Activated CD4-positive, alpha-beta T cell treated with anti-CD3 and anti-CD28 coated beads for 48 hours (primary cell): ENCODE measurements at places on chromosomes 6 and 20.
A peak's percentile ranks its signal among the peaks of the same experiment; 100 is the strongest.

- DNase-seq = no peak
Measured at GRCh38 chr20:23691675-23692074, 2.8 kb upstream of the CST4 start.

DNA sequence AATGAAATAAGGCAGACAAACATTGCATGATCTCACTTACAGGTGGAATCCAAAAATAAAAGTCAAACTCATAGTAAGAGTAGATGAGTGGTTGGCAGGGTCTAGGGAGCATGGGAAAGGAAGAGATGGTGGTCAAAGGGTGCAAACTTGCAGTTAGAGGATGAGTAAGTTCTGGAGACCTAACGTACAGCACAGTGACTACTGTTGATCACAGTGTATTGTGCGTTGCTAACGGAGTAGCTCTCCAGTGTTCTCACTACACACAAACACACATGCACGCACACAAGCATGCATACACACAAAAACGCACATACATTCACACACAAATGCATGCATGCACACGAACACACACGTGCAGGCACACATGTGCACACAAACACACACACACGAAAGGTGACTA, 54.9 kb downstream of the LY86 start:
- DNase-seq = no peak

- no peak for DNase-seq
Measured at GRCh38 chr20:51731731-51732095, 36.5 kb downstream of the ATP9A start.

GRCh38 chr6:142700671-142701312, 244.2 kb downstream of the HIVEP2 start:
- DNase-seq = no peak

DNA sequence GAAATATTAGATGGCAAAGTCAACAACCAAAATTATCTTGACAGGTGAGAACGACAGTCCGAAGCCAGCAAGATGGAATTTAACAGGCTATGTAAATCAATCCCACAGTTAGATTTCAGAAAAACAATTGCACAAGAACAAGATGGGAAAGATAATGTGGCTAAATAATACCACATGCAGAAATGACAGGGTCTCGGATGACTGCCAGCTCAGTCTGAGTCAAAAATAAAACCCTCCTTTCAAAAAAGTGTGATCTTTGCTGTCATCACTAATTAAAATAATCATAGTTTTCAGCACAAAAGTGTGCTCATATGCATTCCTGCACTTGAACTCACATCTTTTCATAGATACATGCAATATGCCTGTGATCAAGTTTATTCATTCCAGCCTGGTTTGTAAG, 25.9 kb downstream of the FOXQ1 start:
- DNase-seq = no peak

DNA sequence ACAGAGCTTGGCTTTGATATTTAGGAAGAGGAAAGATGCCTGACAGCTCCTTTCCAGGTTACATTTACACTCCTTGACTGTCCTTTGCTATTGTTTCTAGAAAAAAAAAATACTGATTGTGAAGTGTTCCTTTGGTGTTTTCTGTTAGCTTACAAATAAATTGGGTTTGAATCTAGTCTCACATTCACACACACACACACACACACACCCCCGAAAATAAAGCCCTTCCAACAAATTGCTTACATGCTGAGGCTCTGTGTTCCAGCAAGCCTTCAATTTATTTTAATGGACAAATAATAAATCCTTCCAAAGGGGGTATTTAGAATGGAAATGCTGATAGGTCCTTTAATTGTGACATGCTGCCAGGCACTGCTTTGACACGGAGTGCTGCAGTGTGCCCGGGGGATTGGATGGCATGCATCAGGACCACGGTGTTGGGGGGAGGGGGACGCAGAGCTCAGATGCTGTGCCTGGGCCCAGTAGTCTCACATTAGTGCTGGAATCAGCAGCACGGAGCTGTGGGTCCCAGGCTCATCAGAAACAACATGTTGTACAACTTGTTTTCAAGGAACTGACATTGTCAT, 199.9 kb downstream of the CD83 start:
- no peak for DNase-seq

DNA sequence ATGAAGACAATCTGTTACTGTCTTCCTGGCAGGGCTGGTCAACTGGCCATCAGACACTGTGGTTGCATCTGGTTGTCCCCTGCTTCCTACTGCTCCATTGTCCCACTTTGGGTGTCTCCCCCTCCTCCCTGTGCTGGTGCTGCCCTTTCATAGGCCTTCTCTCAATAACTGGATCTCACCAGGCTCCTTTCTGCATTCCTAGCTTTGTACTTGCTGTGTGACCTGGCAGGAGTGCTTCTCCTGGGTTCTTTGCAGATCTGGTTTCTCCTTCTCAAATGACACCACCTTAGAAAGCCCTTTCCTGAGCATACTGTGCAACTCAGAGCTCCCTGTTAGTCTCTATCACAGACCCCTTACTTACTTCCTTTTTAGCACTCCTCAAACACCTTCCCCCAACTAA, 223.0 kb downstream of the BCKDHB start:
- DNase-seq = no peak

DNA sequence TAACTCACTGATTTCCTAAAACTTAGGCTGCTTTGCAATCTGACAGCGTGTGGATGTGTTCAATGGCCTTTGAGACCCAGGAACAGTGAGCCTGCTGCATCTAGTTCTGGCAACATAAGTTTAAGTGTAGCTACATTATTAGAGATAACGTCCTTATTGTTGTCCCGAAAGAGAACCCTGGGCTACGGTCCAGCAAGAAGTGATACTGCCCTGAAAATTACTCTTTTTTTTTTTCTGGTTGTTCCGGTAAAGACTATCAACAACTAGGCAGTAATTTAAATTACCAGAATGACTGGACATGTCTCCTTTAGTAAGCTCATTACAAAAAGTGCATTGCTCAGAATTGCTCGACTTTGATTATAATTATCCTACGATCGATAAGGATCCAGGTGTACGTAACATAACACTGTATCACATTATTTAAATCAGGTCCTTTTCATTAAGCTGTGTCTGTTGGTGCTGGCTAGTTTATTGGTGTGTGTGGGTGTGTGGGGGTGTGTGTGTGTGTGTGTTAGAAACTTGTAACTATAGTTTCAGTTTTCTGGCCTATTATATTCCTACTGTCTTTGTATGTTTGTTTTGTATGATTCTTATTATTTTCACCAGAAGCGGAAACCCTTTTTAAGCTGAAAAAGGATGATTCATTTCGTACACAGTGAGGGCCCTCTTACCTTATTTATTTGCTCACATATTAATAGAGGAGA, 3.0 kb downstream of the TSHZ2 start:
- peak; percentile 43 for DNase-seq

DNA sequence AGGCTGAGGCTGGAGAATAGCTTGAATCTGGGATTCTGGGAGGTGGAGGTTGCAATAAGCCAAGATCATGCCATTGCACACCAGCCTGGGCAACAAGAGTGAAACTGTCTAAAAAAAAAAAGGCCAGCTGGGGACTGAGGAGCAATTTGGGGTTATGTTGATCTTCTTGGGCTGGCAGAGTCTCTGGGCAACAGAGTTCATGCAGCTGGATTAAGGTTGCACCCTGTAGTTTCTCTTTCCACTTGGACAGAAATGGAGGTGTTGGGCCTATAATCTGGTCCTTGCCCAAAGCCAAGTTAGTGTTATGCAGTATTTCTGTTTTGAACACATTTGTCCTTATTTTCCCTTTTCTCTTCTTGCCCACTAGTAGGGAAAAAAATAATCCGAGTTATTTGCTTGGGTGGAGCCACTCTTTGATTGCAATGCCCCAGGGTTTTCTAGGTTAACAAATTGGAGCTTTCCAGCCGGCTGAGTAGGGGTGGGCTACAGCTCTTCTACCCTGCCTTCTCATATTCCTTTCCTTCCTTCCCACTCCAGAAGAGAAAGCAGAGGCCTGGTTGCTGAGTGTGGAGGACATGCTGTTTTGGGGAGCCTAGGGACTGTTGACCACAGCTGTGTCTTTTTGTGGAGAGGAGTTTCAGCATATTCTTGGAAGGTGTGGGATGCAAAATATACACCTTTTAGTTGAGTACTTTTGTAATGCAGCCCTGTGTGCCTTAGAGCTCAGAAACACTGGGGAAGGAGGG, 213.9 kb downstream of the SOX4 start:
- no peak for DNase-seq

- no peak for DNase-seq
Measured at GRCh38 chr20:58500256-58500655, 14.9 kb downstream of the APCDD1L start.

DNA sequence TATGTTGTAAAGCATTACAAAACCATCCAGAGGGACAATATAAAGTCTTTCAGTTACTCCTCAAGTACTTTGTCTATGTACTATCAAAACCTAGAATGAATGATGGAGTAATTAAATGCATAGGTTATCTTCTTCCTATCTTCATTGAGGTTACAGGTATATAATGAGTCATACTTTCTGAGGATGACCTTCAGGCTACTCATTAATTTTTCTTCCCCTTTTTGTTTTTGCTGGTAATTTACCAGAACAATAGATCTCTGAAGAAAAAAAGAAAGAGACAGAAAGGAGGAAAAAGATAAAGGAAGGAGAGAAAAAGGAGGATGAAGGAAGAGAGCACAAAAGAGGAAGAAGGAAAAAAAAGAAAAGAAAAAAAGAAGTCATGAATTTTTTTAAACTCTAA, 398.4 kb downstream of the TBC1D32 start:
- DNase-seq = no peak

GRCh38 chr20:58138395-58138794, 90.1 kb downstream of the ANKRD60 start:
- no peak for DNase-seq

DNA sequence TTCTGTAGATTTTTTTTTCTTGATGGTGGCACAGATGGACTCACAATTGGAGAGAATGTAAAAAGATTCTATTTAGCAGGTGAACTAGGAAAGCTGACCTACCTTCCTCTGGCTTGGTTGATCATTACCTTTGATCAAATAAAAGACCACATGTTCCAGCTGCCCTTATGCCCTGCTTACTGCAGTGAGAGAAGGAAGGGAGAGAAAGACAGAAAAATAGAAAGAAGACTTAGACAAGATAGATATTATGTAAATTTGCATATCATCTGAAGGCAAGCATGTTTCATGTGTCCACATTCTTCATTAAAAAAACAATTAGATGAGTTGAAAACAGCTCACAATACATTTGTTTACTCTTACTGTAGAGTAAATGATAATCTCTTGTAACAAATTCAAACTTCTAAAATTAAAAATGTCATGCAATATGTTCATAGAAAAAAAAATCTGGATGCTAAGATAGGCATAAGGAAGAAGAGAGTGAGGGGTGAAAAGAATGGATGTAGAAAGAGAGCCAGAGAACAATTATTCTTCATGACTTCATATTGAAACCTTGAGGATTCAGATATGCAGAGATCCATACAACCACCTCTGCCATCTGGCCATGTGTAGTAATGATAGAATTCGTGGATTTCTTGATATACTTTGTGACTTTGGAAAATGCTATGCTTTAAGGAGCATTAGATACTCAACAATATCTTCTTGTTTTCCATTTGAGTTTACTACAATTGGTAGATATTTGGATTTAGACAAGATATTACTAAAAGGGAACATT, 71.7 kb downstream of the RFX6 start:
- no peak for DNase-seq

- DNase-seq = no peak
Measured at GRCh38 chr6:1383729-1384548, 5.4 kb upstream of the FOXF2 start.

- peak; percentile 55 for DNase-seq
Measured at GRCh38 chr6:133951881-133952814, 876 bp upstream of the TBPL1 start.

DNA sequence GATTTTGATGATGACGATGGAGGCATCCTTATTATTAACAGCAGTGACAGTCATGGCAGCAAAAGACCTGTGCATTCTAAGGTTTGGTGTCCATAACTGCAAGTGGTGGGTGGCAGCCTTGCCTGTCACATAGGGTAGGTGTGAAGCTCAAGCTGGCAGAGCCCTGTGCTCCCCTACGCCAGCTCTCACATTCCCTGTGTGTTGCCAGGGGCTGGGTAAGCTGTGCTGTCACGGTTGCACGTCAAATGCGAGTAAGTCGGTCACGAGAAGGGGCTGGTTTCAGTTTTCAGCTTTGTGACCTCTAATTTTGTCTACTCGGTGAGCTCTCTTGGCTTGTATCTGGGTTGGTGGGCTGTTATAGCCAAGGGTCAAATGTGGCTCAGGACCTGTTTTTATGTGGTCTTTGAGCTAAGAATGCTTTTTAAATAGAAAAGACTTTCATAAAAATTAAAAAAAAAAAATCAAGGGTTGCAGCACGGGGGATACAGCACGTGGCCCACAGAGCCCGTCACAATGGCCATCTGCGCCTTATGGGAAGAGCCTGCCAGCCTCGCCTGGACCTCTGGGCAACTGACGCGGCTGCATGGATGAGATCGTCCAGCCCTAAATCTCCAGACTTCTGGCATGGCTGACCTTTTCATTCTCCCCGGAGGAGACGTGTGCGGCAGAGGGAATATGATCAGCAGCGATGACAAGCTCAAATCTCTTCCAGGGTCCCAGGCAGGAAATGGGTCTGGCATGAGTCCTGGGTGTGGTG, 148.5 kb downstream of the PHACTR3 start:
- DNase-seq = no peak

GRCh38 chr20:36684747-36685146, 38.8 kb upstream of the SLA2 start:
- DNase-seq = no peak

GRCh38 chr6:20582586-20583443, 48.6 kb downstream of the CDKAL1 start:
- DNase-seq = no peak

DNA sequence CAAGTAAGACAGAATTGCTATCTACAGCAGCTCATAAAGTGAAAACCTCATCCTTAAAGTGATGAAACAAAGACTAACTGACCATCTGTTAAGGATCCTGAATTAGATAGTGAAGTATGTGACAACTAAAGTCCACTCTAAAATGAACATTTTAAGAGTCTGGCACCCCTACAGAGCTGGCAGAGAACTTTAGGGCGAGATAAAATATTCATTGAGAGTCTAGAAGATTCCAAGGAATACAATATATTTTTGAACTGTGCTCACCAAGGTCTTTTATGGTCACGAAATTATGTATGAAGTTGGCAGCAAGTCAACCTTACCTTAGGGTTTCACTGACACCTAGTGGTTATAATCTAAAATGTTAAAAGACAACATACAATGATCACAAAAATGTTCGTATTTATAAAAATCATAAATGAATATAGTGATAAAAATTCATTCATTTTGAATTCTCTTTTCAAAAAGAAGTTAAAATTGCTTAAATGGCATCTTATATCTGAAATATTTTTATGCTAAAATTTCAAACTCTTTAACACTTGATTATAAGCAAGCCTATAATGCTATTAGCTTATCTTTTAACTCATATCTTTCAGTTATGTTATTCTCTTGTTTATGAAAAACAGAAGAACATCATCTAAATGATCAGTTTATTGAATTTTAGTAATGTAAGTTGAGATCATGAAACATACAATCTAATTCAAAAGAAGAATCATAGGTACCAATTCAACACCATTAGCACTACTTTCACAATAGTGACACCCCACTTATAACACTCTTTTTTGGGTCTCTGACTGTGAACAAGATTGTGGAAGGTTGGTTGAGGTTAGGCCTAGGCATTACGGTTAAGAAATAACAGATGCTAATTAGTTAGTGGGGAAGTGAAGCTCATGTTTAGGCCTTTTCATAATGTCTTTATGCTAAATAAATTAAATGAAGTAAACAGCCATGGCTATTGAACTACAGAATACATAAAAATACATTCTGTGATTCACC, 27.5 kb downstream of the RSPH3 start:
- no peak for DNase-seq

- DNase-seq = no peak
Measured at GRCh38 chr6:104095661-104096416, 763.9 kb downstream of the HACE1 start.
